Stimulated activated CD4-positive, alpha-beta T cell treated with anti-CD3 and anti-CD28 coated beads, Interleukin-4, amount 100 ng/mL, for 48 hours (primary cell): ENCODE measurements at places on chromosomes 7 and 10.

DNA sequence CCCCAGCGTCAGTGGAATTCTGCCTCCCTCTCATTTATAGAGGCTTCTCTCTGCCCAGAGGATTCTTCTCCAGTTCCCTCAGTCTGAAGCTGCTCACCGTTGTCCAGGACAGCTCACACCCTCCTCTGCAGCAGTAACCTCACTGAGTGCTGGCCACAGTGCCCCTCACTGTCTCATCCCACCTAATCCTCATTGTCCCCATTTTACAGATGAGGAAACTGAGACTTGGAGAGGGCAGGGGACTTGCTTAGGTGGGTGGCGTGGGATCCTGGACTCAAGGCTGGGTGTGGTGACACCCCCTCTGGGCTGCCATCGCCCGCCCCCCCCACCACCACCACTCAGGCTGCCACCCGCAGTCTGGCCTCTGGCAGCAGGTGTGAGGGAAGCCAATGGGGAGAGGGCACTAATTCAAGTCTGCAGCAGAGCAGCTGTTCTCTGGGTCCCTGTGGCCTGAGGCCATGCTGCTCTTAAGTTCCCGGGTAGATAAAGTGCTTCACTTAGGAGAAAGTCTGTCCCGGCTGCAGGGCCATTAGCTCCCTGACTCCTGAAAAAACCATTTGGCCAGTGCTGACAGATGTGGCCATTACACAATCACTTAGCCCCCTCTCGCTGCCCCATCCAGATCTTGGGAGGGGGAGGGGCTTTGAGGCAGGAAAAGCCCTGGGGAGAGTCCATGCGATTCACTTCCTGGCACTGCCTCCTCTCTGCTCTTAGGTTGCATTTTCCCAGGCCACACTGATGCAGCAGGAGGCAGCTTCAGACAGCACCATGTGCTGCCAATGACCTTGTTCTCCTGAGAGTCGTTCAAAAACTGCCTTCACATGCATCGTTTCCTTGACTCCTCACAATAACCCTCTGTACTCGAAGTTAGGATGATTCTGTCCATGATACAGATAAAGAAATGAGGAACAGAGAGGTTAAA is 36.3 kb downstream of the DRGX start:
- DNase-seq, result no peak

DNA sequence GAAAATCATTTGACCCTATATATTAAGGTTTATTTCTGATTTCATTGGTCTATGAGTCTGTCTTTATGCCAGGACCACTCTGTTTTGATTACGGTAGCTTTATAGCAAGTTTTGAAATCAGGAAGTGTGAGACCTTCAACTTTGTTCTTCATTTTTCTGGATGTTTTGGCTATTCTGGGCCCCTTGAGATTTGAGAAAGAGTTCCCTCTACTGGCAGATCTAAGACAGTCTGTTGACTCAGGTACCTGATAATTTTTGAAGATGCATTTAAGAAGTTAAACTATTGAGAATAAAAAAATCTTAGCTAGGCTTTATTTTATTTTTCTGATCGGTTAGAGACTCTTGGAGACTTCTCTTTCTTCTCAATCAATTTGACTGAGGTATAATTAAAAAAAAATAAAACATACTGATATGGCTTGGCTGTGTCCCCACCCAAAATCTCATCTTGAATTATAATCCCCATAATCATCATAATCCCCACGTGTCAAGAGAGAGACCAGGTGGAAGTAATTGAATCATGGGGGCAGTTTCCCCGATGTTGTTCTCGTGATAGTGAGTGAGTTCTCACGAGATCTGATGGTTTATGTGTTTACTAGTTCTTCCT is 209.2 kb downstream of the SNX10 start:
- no peak for DNase-seq

DNA sequence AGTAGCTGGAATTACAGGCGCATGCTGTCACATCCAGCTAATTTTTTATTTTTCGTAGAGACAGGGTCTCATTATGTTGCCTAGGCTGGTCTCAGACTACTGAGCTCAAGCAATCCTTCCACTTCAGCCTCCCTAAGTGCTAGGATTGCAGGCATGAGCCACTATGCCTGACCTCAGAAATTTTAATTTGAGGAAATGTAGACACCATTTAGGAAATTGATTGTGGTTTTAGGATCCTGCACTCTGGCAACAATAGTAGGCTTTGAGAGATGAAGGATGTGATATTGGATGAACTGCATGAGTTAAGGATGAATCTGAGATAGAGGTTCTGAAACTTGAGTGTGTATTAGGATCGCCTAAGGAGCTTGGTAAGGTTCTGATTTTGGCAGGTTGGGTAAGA is 66.5 kb downstream of the PPP1R9A start:
- DNase-seq, result no peak

GRCh38 chr7:57775396-57776088 is 325.6 kb downstream of the ZNF716 start:
- no peak for DNase-seq

DNA sequence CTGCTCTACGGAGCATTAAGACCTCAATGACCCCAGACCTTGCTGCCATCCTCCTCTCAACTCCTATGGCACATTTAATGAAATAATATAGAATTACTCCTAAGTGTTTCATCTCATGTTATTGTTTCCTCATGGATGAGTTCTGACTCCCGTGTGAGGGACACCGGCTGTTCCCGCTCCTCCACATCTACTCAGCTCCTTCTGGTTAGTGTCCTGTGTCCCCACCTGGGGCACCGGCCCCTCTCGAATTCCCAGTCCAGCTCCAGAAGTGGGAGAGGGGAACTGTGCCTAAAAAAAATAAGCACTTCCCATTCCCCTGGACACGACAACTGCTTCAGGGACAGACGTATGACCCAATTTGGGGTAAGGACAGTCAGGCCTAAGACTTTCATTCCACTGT is 58.3 kb downstream of the PIP4K2A start:
- DNase-seq, result no peak

- DNase-seq, result peak; percentile 26
Observed at GRCh38 chr7:65216469-65216868, 157.2 kb upstream of the ZNF92 start.

GRCh38 chr7:144862612-144863319 is 26.9 kb upstream of the TPK1 start:
- no peak for DNase-seq

GRCh38 chr7:96416116-96416515 is 94.2 kb upstream of the SLC25A13 start:
- no peak for DNase-seq

- no peak for DNase-seq
Observed at GRCh38 chr7:30973791-30974604, 10.2 kb downstream of the GHRHR start.

DNA sequence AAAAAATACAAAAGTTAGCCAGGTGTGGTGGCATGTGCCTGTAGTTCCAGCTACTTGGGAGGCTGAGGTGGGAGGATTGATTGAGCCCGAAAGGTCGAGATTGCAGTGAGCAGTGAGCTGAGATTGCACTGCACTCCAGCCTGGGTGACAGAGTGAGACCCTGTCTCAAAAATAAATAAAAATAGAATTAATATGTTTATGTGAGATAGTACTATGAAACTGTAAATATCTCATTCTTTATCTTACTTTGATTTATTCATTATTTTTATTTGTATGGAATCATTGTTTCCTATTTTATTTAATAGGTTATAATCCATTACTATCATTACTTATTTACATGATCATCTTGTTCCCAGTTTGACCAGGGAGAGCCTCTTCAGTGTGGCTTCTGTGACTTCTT is 41.0 kb upstream of the STRIP2 start:
- DNase-seq, result no peak

DNA sequence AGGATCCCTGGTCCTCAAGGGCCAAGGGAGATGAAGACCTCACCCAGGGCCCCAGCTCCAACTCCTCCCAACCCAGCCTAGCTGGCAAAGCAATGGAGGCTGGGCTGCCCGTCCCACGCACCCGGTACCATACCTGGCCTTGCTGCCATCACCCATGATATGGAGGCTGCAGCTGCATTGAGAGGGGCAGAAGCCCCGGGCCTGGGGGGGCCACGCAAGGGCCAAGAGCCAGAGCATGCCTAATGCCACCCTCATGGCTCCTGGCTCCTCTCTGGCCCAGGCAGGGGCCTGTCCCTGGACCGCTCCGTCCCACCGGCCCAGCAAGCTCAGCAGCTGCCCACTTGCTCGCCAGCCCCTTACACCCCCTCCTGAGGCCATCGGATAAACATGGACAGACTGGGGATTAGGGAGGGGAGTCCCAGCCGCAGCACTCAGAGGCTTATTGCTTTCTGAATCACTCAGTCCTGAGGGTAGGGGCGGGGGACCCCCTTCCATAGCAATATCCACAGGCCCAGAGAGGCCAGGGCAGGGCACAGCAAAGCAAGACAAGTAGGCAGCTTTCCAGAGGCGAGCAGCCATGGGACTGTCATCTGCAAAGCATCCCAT is at the start of gene LRIT1:
LRIT1 (minus strand) TSS at position 362 of the 606 bp plus-strand sequence; CDS start at position 255, 107 bp downstream.
- no peak for DNase-seq

- DNase-seq, result no peak
Observed at GRCh38 chr7:511476-512145, 8.0 kb downstream of the PDGFA start.

GRCh38 chr10:47107007-47107747 is 192.8 kb upstream of the GDF10 start:
- no peak for DNase-seq

GRCh38 chr10:33103863-33104379 is 145.9 kb upstream of the ITGB1 start:
- no peak for DNase-seq

DNA sequence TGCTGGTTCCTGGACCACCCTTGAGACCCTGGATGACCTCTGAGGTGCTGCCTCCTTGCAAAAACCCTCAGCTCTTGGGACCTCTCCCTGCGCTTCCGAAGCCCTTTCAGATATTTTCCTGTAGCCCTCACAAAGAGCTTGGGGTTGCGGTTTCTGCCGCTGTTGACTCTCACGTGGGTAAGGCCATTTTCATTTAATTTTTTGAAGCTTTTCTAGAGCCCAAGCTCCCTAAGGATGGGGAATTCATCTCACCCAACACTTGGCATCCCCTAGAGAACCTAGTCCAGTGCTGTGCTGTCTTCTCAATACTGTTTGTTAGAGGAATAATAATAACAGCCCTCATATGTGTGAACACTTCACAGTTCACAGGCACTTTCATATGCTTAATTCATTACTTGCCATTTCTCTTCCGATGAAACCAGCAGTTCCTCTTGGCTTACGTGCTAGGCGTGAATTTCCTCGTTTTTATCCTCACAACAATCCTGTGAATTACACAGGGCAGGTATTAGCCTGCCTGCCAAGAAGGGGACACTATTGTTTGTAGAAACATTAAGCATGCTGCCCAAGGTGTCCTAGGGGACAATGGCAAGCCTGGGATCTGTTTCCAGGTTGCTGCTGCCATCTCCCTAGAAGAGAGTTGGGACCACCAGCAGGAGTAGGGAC is 71.6 kb upstream of the CTBP2 start:
- DNase-seq, result no peak

- DNase-seq, result peak; percentile 70
Observed at GRCh38 chr7:2709553-2710285, 21.7 kb downstream of the AMZ1 start.

GRCh38 chr10:652233-652632 is 37.2 kb downstream of the DIP2C start:
- DNase-seq, result no peak

GRCh38 chr7:2633538-2634266 is 1.9 kb downstream of the TTYH3 start:
- DNase-seq, result no peak

DNA sequence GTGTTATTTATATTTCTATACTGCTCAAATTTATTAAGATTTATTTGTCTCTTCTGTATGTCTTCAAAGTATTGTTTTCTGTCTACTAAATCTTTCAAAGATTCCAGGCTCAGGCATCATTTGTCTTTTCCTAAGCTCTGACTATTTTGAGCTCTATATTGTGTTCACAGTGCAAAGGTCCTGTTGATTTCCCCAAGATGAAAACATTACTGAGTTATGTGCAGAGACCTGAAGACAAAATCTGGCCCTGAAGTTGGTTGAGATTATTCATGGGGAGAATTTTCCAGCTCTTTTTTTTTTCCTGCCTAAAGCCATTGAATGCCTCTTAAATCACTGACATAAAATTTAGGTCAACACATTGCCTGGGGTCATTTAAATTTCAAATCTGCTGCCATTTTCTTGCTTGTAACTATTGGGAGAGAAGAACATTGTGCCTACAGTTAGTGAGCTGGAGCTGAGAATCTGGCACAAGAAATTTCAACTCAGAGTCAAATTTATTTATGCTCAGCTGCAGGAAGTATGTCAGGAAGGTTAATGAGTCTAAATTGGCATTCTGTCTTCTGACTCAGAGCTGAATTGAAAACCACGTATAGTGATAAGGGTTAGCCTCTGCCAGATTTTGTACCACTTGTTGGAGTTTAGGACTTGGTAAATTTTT is 31.6 kb downstream of the CSTF2T start:
- DNase-seq, result no peak

GRCh38 chr10:20041931-20042330 is 225.7 kb downstream of the PLXDC2 start:
- no peak for DNase-seq

DNA sequence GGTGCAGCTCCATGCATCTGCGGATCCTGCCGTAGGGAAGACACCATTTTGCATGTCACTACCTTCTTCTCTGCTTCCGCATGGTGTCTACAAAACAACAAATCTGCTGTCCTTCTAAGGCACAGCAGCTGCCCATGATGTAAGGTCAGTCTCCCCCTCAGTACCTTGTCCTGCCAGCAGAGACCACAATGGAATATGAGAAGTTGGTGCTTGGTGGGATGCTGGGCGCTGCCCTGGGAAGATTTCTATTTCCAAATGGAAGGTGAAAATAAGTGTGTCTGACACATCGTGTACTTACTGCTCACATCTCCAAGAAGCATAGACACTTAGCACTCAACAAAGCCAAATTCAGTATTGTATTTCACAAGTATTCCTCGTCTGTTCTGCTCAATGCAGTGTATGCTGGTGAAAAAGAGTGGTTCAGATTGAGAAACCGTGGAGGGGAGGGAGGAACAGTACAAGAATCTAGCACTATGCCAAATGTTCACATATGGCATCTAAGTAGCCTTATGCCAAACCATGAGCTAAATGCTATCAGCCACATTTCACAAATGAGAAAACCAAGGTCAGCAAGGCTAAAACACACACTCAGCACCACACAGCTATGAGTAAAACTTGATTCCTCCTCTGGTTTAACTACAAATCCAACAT is 95.0 kb downstream of the GRB10 start:
- no peak for DNase-seq

DNA sequence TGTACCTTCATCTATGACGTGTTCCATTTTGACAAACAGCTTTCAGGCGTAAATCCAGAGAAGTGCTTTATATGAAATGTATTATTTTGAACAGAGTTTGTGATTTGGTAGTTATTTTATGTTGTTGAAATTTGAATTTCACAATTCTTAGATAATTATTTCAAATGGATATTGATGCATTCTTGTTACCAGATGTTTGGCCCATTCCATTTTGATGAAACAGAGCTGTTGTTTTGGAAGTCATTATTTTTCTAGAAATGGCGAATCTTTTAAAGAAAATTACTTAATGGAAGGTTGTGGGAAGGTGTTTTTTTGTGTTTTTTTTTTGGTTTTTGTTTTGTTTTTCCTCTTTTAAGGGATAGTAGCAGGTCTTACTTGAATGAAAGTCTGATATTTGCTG is 2.4 kb downstream of the OTUD1 start:
- no peak for DNase-seq

DNA sequence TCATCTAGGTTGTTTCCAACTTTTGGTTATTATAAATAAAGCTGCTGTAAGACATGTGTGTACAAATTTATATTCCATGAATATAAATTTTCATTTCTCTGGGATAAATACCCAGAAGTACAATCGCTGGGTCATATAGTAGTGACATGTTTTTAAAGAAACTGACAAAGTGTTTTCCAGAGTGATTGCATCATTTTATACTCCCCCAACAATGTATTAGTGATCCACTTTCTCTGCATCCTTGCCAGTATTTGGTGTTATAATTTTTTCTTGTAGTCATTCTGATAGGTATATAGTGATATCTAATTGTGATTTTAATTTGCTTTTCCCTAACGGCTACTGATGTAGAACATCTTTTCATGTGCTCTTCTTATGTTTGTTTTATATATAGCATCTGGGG is 27.0 kb upstream of the ARHGAP21 start:
- no peak for DNase-seq
